NCI-H1417 (cell line): ENCODE measurements at places on chromosomes 11 and 22.

DNA sequence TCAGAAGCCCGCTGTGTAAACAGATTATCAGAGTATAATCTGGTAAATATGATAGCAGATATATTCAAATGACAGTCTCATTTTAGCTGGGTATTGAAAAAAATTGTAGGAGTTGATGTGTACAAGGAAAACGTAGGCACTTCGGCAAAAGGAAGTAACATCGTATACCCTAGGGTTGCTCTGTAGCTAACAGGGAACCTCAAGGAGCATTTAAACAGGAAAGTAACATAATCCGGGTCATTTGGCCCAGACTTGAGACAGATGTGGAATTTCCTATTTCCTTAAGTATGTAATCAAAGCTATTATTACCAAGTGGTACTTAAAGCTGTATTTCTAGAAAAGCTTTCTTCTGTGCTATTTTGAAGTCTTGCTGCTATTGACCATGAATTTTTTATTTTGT lies 215.6 kb downstream of the DDX10 start:
- no peak for DNase-seq

DNA sequence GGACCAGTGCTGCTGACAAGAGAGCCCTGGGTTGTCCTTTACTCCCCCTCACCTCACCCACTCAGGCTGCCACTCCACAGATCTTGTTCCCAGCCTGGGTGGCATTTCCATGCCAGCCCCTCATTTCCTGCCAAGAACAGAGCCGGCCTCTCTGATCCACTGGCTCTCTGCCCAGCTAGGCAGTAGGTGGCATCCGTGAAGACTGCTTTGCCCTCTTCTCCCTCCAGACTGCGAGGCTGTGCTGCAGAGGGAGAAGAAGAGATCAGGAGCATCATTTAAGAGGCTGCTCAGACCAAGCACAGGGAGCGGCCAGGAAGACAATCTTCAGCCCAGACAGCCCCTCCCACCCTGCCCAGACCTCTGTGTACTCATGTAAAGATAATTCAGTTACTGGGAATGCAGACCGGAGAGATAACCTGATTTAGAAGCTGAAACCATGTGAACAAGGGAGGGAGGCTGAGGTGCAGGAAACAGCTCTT lies 126.9 kb upstream of the NCAM1 start:
- no peak for DNase-seq

- DNase-seq: no peak
These were observed 615.7 kb upstream of the LRRC4C start for GRCh38 chr11:42075180-42075579.

GRCh38 chr22:30033137-30033536 lies 47.1 kb upstream of the HORMAD2 start:
- no peak for DNase-seq

DNA sequence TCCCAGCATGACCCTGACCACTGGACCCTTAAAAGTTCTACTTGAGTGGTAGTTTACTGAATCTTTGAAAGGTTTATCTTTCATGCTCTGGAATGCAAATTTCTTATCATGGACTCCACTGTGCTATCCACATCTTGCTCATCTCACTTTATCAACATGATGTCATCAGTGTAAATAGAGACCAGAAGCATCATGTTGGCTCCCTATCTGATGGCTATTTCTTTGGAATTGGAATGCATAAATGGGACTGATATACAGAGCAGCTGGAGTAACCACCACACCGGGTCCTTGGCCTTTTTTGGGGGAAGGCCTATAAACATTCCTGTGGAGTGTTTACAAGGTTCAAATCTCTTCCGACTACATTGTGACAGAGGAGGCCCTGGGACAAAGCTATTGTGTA lies 74.1 kb upstream of the CEP126 start:
- DNase-seq: no peak

DNA sequence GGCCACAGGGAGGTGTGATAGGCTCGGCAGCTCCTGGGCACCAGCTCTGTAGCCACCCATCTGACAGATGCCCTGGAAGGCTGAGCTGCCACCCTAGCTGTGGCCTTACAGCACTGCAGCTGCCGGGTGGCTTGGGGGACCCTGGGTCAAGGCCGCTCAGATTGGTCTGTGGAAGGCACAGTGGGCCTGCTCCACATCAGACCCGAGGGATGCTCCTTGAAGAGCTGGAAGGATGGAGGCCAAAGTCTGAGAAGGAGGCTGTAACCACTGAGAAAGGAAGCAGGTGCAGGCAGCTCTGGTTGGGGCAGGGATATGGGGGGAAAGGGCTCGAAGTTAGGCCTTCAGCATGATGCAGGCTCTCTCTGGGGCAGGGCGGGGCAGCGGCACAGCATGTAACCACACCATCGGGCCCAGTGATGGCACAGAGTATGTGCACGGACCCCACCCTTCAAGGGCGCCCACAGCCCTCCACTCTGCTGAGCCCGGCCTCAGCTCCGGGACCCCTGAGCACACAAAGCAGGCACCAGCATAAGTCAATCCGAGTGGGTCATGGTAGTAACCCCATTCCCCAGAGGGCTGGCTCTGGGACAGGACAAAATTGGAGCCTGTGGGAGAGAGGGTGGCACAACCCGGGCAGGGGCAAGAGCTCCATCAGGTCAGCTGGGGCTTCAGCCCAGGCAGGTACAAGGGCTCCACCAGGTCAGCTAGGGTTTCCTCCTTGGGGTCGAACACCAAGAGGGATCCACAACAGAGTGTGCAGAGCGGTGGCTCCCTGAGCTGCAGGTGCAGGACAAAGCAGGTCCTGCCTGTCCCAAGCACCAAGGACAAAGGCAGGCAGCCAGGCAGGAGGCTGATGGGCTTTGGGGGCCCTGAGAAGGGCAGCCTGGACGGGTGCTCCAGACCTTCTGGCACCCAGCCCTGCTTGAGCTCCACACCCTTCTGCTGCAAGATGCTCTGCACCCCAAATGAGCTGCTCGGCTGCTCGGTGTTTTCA lies 1511.1 kb downstream of the BRD1 start:
- DNase-seq: no peak

- DNase-seq: no peak
These were observed 48.8 kb downstream of the CWF19L2 start for GRCh38 chr11:107408762-107409211.

DNA sequence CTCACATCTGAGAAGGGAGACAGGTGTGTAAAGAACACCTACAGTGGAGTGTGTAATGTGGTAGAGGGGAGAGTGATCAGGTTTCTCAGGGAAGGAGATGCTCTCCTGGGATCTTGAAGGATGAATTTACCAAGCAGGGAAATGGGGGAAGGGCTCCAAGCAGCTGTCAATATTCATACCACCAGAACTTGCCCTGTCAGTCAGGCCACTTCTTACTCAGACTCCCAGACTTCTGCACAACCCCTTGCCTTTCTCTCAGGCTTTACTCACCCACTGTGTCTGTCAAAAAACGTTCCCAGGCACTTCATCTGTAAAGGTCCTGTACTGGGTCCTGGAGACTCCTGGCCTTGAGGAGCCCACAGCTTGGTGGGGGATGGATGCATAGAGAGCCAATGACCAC lies 14.0 kb upstream of the FCHSD2 start:
- DNase-seq: no peak

GRCh38 chr11:69364921-69365320 lies 71.0 kb downstream of the MYEOV start:
- peak; percentile 21 for DNase-seq

DNA sequence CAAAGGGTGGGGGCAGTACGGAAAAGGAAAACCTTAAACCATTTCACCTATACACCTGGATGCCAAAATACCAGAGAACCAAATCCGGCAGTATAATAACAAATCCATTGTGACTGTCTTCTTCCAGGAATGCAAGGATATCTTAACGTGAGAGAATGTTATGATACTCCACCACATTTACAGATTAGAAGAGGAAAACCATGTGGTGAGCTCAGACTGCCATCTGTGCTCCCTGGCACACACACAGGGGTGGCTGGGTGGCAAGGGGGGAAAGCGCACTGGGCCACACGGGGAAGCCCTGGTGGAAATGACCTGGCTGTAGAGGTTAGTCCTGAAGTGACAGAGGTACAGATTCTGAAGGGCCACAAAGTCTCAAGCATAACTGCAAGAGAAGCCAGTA lies 9.9 kb downstream of the EIF1AD start:
- DNase-seq: no peak

DNA sequence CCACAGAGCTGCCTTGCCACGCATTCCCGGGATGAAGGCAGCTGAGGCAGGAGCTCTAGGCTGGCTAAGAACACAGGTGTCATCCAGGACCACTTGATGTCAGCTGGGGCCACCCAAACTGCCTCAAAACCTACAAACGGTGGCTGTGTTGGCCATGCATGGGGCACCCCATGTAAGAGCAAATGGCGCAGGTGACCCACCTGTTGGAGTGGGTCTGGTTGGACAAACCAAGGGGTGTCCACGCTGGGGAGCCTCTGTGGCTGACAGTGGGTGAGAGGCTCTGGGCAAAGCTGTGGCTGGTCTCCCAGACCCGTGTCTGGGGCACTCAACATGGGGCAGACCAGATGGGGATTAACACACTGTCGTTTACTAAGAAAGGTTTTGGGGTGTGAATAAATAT lies 19.0 kb upstream of the SYT8 start:
- DNase-seq: no peak

GRCh38 chr22:31754813-31755212 lies 994 bp downstream of the DEPDC5 start:
- no peak for DNase-seq

- no peak for DNase-seq
These were observed 82.2 kb upstream of the SEPTIN5 start for GRCh38 chr22:19631899-19632667.

DNA sequence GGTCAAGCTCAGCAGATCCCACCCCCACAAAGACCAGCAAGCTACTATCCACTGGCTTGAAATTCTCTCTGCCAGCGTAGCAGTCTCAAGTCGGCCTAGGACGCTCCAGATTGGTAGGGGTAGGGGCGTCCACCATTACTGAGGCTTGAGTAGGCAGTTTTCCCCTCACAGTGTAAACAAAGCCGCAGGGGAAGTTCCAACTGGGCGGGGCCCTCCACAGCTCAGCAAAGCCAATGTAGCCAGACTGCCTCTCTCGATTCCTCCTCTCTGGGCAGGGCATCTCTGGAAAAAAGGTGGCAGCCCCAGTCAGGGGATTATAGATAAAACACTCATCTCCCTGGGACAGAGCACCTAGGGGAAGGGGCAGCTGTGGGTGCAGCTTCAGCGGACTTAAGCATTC lies 1064.9 kb upstream of the TENM4 start:
- no peak for DNase-seq

GRCh38 chr11:19389787-19390303 lies 149.1 kb upstream of the E2F8 start:
- DNase-seq: no peak

DNA sequence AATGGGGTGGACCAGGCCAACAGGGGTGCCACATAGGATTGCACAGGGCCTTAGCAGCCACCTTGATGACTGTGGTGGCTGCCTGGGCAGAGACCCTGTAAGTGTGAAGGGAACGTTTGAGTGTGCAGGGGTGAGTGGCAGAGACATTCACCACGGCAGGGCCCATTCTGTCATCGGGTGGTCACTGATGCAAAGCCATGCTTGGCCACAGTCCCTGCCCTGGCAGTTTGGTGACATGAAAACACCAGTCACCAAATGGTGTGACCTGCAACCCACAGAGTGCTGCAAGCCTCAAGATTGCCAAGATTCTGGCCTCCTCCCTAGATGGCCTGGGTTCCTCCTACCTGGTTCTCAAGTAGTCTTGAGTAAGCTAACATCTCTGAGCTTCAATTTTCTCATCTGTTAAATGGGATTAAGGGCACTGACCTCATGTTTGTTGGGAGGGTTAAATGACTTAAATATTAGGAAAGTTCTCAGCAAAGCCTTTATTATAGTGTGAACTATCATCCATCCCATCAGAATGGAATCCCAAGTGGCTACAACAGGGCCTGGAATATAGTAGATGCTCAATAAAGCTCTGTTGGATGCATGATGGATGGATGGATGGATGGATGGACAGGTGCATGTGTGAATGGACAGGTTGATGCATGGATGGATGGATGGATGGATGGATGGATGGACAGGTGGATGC lies 53.0 kb downstream of the MACROD1 start:
- DNase-seq: no peak

GRCh38 chr22:37145180-37146050 lies 4.3 kb downstream of the IL2RB start:
- no peak for DNase-seq
